ENCODE measurements at places on chromosomes 2 and 18. TPM values are rescaled to one million over a fixed set of nuclear protein-coding genes. Genes with fewer than 3 reads are reported as not detected.
A peak's percentile ranks its signal among the peaks of the same experiment; 100 is the strongest.

The ANKRD62 gene
- total RNA-seq: not detected

The CLASP1 gene
- total RNA-seq: 60.1 TPM

The TRMT61B gene
- total RNA-seq: 21.9 TPM

The FRZB gene
- total RNA-seq: 2.2 TPM

The INHA gene
- 2.4 TPM for total RNA-seq

The LRP1B gene
- total RNA-seq: 0.08 TPM

The OTX1 gene
- total RNA-seq: not detected

GRCh38 chr2:136468799-136469369 is 296.5 kb upstream of the THSD7B start:
- no peak for DNase-seq

GRCh38 chr2:238739668-238740067 is 108.2 kb upstream of the TWIST2 start:
- DNase-seq: no peak

GRCh38 chr2:72887740-72888437 is 681 bp downstream of the SPR start:
- peak; percentile 87 for DNase-seq

DNA sequence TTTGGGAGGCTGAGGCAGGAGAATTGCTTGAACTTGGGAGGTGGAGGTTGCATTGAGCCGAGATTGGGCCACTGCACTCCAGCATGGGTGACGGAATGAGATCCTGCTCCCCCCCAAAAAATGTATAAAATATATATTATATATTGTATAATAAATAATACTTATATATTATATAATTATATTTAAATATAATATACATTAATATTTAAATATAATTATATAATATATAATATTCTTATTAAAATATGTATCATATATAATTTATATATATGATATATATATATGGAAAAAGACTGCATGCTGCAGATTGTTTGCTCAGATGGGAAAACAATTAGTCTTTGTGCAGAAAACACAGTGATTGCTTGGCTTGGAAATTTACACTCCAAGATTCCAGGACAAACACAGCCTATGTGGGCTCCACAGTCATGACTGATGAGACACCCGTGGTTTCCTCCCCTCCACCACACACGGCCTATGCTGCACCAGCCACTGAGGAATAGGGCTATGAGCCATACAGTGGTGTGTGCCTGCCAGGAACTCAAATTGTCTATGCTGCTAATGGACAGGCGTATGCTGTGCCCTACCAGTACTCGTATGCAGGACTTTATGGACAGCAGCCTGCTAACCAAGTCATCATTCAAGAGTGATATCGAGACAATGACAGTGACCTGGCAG is 30.0 kb downstream of the PMAIP1 start:
- no peak for DNase-seq

DNA sequence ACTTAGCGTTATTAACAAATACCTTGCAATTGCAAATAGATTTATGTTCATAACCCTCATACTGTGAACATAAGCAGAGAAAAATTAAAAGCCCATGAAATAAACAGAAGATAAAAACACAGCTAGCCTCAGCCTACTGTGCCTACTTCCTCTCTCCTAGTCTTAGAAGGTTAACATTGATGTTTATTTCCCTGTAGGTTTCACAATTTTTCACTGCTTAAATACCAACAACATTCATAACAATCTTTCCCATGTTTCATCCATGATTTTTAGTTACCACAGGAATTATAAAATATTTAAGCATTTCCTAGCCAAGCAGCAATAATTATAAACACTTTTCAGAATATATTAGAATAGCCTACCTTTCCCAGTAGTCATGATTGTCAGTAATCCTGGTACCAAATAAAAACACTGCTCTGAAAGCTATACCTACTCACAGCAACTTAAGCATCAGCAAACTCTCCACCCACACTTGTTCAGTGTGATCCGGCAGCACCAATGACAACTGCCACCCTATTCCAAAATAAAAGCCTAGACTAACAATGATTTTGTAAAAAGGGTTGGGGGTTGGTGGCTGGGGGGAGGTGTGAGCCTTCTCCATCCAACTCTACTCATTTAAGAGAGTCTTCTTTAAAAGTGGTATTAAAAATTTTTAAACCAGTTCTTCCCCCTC is 40.6 kb upstream of the RNU4ATAC start:
- DNase-seq: no peak

- no peak for DNase-seq
Measured at GRCh38 chr2:198102856-198103255, 298.5 kb downstream of the PLCL1 start.

DNA sequence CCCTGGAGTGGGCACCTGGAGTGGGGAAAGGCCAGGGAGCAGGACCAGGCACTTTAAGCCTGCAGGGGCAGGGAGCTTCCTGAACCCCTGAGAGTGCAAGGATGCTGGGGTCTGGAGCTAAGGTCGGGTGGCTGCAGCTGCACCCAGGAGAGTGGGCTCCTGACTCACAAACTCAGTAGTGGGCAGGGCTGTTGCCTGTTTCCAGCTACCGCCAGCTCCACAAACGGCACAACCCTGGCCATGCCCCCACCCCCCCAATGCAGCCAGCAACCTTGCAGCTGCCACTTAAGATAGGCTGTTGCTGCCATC is 688.8 kb downstream of the NYAP2 start:
- no peak for DNase-seq

DNA sequence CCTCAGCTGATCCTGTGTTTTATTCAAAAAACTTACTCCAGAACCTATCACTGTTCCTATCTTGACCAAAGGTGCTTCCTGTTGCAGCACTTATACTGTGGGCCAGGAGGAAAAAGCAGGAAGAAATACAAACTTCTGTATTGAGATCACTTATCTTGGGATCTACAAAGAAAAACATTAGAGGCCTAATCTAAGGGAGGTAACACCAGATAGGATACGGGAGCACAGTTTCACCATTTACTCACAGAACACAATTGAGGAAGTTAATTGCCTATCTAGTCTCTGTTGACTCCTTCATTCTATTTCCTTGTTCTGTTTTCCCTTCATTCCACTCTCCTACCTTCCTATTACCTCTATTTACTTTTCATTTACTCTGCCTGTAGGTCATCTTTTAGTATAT is 287.2 kb upstream of the LINC00305 start:
- DNase-seq: no peak

GRCh38 chr2:218401890-218402289 is 2.2 kb downstream of the CTDSP1 start:
- DNase-seq: peak; percentile 20

DNA sequence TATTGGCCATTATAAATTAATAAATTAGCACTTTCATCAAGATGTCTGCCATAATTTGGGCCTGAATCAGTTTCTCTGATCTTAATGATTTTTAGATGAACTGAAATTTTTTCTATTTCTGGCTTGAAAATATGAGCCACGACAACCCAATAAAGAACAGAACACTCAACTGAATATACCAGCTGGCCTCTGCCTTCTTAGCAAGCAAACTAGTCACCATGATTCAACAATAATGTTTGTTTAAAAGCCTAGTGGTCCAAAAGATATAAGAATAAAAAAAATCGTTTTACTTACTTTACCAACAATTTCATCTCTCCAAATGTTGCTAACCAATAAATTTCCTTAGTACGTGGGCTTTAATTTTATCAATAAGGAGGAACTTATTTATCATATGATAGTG is 66.7 kb upstream of the TTN start:
- DNase-seq: no peak

DNA sequence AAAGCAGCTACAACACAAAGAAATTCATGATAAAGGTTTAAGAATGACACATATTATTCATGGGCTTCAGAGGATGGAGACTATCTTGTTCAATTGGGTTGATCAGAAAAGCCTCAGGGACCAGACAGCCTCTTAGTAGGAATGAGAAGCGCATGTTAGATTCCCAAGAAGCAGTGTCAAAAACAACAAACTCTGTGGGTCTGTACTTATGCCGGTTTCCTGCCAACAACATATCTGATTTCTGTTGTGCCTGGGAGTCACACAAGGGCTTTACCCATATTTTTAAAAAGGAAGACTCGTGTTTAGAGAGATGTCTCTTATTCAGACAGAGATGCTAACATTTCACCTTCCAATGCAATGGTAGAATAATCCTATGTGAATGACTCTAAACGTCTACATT is 2180.6 kb upstream of the CELF4 start:
- DNase-seq: no peak

- no peak for DNase-seq
Measured at GRCh38 chr2:144267239-144267638, 252.7 kb downstream of the ZEB2 start.

DNA sequence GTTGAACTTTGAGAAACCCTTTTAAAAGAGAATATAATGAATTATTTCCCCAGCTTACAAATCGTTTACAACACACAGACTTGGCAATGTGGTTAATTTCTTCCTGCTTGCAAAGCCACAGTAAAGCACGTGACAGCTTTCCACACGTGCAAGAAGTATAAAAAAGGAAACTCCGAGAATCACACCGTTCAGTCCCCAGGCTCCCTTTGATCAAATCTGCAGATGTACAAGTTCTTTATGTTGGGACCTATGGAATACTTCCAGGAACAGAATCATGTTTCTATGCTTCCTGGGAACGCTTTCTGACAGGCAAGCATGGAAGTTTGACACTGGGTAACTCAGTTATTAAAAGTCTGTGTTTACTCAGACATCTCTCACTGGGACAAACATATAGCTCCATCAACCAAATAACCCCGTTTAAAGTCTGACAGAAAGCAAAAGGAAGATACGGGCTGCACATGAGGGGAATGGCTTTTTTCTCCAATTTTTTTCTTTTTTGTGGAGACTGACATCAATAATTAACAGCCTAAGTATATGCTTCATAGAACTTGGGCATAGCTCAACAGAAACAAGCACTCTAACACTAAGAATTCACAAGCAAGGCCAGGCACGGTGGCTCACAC is 134.8 kb downstream of the EIPR1 start:
- no peak for DNase-seq

- DNase-seq: peak; percentile 56
Measured at GRCh38 chr2:164620873-164621763, at the start of gene GRB14. GRB14 (minus strand) TSS chr2:164621482; CDS start chr2:164621309, 173 bp downstream.

GRCh38 chr2:85753525-85754312 is at the start of gene ATOH8:
ATOH8 (plus strand) TSS chr2:85753991; CDS start chr2:85754190, 199 bp downstream.
- peak; percentile 84 for DNase-seq

GRCh38 chr2:18907508-18907907 is 318.1 kb upstream of the NT5C1B start:
- no peak for DNase-seq

DNA sequence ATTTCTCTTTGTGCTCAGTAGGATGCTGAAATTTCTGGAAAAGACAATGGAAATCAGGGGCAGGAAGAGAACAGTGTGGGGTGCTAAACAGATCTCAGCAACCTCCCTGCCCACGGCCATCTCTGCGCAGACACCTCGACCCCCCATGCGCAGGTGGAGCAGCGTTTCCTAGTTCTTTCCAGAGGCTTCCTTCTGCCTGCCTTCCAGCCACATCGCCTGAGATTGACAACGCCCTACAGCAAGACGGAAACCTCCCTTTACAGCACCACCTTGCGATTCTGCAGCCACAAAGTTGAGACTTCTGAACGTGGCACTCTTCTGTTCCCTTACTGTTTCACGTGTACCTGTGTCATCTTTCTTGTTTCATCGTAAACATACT is 31.4 kb upstream of the CASP8 start:
- no peak for DNase-seq

DNA sequence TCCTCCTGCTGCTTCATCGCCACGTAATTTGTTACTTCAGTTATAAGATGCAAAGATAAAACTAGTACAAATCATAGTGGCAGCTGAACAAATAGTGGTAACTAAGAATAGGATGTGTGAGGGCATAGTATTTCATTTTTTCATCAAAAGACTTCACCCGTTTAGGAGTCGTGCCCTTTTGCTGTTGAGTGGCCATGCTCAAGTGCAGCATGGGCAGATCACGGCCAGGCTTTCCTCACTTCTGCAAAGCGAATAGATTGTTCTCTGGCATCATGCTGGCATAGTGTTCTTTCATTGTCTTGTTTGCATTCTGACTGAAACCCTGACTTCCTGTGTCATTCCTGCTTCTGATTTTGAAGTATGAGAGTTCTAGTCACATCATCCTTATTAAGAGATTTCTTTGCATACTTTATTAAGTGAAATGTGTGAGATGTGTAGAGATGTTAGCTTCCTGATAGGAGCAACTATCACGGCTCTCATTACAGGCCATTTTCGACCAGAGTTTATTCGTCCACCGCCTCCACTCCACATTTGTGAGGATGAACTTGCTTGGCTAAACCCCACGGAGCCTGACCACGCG is 11.8 kb downstream of the CNOT11 start:
- DNase-seq: no peak

GRCh38 chr2:108594132-108594981 is 60.1 kb downstream of the LIMS1 start:
- DNase-seq: no peak

DNA sequence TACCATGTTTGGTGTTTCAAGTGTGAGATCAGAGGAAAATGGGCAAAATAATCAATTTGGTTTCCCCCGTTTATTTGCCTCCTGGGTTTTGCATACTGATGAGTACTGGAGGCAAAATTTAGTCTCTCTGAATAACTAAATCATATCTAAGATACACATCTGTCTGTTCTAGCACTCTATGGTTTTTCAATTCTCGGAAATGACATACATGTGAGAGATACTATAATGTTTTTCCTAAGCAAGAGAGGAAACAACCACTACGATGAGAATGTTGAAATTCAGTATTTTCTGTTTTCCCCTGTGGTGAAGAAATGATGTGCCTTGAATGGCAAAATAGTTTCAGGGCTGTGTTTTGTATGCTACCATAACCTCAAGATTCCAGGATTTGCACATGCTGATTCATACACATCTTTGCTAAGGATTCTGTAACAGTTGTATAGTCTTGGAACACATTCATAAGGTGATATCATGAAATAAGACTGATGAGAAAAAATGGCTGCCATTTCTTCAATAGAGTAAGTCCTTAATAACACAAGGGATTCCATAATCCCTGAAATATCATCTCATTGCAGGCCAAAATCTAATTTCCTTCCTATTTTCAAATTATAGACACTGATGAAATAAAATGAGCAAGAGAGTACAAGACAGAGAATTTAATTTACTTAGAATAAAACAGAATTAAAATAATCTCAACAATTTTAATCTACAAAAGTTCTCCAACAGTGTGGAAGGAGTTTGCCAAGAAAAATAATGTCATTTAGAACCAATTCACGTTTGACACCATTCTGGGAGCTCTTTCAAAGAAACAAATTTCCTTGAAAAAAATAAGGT is 316.6 kb downstream of the FIGN start:
- DNase-seq: no peak

Measured in left ventricle myocardium inferior (tissue), 1 donor.